ENCODE measurements at places on chromosomes 7 and 10.

DNA sequence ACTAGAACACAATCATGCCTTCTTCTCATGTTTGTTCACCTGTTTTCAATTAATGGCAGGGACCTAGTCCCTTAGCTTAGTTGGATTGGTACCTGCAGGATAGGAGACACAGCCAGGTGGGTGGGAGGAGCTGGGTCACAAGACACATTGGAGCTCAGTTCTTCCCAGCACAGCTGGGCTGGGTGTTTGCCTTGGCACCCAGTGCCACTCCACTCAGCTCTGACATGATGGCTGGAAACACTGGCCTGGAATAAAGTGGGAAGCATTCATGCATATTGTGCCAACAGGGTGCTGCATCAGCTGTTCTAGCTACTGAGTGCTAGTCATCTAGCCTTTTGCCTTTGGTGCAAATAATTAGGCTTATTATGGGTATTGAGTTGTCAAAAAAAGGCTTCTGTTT is 226.1 kb downstream of the PTEN start:
- no peak for DNase-seq

DNA sequence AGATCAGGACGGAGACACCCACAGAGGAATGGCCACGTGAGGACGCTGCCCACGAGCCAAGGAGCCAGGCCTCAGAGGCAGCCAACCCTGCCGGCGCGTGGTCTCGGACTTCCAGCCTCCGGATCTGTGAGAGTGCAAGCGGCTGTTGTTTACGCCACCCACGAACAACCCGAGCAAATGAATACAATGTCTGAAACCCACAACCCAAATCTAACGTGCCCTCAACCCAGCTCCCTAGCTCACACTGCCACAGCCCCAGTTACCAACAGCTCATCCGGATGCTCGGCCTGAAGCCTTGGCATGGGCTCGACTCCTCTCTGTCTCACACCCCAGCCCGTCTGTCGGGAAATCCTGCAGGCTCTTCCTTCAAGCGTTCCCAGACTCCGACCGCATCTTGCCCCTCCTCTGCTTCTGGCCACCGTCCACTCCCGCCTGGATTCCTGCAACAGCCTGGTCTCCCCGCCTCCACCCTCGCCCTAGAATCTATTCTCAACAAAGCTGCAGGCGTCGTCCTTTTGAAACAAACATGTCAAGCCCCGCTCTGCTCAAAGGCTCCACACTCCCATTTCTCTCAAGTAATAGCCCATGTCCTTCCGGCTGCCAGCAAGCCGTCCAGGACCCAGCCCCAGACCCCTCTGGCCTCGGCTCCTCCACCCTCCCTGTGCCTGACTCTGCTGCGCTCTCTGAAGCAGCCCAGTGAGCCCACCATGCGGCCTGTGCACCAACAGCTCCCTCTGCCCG is 35.3 kb downstream of the STK32C start:
- no peak for DNase-seq

DNA sequence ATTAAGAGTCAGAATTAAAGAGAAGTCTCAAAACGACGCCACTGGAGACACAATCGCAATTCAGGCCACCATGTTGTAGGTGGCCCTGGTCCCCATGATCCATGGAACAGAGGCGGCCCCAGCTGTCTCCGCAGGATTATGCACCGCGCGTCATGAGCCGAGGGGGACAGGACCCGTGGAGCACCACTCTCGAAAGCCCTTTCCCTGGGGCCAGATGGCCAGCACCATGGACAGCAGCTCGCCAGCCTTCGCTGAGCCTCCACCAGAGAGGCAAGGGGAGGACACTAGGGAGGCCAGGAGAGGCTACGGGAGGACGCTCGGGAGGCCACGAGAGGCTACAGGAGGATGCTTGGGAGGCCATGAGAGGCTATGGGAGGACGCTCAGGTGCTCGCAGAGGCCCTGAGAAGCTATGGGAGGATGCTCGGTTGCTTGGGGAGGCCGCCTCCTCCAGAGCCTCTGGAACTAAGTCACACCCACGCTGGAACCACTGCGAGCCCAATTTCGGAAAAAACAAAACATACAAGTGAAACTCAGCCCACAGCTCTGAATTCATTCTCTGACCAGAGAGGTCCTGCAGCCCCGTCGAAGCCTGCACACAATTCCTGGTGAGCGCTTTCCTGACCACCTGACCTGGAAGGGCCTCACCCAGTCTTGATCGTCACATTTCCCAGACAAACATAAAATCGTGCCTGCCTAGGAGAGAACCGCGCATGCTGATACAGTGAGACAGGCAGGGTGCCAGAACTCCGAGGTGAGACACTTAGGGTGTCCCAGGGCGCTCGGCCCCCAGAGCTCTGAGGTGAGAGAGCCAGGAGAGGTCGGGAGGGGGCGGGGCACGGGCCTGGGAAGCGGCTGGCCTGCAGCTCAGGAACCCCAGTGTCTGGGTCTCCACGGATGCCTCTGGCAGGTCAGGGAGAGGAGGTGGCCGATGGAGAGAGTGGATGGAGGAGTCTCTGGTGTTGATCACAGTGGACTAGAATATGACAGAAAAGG is 224.4 kb downstream of the PTPRN2 start:
- DNase-seq = no peak

GRCh38 chr10:11449761-11450160 is 161.7 kb downstream of the USP6NL start:
- DNase-seq = no peak

GRCh38 chr10:62616885-62617590 is 187.5 kb upstream of the ADO start:
- no peak for DNase-seq

- DNase-seq = no peak
Observed at GRCh38 chr7:68776326-68776725, 821.9 kb upstream of the AUTS2 start.

DNA sequence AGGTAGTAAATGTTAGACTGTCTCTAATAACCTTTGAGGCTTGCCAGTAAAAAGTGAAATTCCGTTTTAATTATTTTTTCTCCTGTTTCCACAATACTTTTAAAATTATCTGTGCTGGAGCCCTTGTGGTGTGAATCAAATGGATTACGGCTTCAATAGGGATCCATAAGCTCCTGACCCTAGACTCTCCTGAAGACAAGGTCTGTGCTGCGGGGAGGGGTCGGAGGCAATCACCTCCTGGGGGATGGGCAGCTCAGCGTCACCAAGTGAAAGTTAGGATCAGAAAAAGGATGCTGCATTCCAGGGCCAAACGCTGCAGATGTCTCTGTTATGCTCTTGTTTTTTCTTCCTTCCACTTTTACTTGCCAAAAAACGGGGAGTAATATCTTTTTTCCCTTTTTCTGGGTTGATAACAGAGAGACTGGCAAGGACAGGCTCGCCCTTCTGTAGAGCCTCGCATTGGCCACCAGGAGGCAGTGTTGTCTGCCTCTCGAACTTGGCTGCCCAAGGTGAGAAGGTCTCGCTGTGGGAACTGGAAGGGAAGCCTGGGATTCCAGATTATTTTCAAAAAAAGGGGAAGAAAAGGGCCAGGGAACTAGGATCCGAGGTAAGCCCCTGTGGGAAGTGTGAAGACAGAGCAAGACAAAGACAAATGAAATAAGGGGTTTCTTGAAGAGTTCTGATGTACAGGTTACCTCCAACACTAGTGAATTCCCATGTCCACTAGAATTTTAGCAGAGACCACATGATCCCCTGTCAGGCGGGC is 621.9 kb downstream of the ACTR3B start:
- DNase-seq = no peak

DNA sequence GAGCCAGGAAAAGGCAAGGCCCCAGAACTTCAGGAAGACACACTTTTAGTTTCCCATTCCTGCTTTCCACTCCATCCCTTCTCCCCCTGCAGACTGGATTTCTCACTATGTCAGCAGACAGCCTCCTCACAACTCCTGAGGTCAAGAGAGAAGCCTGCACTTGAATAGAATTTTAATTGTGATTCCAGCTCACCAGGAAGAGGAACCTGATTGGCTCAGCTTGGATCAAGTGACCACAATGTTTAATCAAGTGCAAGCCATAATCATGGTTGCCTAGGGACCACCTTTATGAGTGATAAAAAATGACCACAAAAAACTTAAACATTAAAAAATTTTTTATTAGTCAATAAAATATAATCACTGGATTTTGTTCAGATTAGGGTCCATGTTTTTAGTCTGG is 244.7 kb upstream of the RHOBTB1 start:
- no peak for DNase-seq

DNA sequence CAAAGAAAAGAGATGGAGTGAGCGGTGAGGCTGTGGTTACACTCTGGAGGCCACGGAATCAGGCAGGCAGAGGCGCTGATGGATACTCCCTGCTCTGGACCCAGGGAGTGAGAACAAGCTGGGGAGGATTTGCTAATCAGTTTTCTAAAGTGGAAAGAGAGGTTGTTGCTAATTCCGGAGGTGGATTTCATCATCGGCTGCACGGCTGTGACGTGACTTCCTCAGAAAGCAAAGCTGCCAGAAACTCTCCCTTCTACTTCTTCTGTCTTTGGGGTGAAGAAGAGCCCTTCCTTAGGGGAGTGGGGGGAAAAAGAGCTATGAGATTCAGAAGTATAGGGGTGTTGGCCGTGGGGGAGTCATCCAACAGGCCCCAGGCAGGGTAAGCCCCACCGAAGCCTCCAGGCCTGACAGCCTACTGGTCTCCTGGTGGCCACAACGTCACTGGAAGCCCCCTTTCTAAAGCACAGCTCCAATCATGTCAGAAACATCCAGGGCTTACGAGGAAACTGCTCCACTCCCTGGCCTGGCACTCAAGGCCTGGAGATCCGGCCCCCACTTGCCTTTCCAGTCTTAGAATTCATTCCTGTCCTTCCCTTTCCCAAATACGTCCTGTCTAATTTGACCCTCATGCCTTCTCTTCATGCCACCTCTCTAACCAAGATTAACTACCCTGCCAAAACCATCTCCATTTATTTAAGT is 114.5 kb downstream of the HIP1 start:
- no peak for DNase-seq

- DNase-seq = no peak
Observed at GRCh38 chr10:36195364-36195763, 553.3 kb upstream of the FZD8 start.

GRCh38 chr10:17548770-17549169 is 68.4 kb downstream of the HACD1 start:
- no peak for DNase-seq

- DNase-seq = no peak
Observed at GRCh38 chr7:1923409-1924257, 253.6 kb downstream of the ELFN1 start.

DNA sequence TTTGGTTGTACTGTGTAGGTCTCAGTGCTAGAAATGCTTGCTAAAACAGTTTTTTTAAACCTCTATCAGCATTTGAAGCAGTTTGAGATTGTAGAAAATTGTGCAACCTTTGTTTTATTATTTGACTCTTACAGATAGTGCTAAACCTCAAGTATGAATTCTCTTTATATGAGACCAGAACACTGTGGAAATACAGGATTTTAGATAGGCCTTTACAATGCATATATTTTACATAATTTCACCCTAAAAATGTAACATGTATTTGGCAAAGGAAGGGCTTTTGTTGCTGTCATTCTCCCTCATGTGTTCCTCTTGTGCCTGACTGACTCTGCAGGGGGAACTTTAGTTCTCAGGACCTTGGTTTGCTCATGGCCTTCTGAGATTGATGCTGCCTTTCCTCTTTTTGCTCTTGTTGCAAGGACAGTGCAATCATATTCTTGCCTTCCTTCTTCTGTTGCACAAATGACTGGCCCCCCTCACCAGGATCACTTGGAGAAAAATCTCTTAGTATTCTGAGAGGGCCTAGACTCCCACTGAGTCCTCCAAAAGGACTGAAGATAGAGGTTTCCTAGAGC is 188.7 kb downstream of the PPP1R9A start:
- DNase-seq = no peak

GRCh38 chr10:51574248-51575048 is 124.9 kb downstream of the CSTF2T start:
- no peak for DNase-seq

DNA sequence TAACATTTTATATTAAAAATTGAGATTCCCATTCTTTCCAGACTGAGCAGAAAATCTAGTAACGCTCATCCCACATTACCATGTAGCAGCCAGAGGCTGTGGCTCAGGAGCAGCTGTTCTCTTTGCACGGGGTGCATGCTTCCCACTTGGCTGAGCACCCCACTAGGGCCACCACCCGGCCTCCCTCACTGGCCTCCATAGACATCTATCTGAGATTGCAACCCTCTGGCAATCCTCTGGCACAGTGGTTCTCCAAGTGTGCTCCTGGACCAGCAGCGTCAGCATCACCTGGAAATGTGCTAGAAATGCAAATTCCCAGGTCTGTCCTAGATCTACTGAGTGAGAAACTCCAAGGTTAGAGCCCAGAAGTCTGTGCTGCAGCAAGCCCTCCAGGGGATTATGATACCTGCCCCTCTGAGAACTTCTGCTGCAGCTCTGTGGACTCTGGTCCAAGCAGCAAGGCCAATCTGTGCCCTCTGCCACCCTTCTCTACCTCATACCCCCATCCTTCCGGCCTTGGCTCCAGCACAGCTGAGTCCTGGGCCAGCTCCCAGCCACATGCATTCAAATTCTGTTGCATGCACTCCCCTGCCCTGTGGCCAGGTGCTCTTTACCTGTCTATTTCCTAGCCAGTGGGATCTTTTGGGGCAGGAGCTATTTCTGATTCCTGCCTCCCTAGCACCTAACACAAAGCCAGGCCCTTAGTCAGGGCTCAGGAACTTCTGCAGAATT is 301.5 kb downstream of the GRID1 start:
- DNase-seq = no peak

DNA sequence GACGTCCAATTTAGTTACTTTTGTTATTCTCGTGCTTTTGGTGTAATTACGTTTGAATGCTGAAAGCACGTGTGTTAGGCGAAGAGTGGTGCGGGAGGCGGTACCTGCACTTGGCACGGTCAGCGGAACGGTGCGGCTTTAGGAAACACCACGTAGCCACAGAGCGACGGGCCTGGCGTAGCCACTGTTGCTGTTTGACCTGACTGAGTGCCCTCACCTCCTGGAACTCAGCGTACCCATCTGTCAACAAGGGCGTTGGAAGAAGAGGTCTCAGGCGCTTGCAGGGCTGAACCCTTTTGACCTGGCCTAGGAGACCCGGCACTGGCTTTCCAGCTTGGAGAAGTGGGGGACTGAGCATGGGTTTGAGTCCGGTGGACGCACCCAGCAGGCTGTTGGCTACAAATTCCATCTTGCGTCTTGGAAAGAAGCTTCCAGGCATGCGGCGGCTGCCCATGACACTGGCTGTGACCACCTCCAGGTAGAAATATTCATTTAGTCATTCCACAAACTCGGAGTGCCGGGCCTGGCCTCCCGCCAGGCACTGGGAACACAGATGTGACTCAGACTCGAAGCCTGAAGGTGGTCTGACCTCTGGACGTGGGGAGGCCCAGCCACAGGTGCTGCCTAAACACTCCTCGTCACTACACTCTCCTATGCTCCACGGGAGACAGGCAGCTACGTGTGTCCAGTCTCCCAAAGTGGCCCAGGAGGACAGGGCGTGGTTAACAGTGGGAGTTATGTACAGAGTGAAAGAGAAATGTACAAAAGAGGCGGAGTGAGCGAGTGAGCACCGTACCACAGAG is 22.2 kb downstream of the FAM20C start:
- no peak for DNase-seq

DNA sequence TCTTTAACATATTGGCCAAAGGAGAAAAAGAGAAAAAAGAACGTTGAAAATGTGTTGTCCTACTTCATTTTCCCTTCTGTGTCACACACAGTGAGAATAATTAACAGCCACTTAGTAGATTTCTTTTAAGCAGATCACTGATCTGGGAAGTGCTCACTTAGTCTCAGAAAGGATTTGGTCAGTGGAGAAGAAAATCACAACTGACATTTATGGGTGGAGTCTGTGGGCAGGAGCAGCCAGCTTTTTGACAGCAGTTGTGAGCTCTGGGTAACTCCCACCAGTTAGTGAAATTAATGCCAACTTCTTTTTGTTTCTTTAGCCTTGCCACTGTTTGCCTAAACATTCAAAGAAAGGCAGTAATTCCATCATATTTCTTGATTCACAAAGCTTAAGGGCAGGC is 49.7 kb downstream of the CDK14 start:
- no peak for DNase-seq

Data from stimulated activated CD8-positive, alpha-beta memory T cell treated with anti-CD3 and anti-CD28 coated beads, Interleukin-4, amount 100 ng/mL, for 1 hour (primary cell).